ENCODE measurements at places on chromosomes 5 and 9.

- DNase-seq = no peak
Observed at GRCh38 chr9:105828596-105829213, 134.4 kb downstream of the TMEM38B start.

DNA sequence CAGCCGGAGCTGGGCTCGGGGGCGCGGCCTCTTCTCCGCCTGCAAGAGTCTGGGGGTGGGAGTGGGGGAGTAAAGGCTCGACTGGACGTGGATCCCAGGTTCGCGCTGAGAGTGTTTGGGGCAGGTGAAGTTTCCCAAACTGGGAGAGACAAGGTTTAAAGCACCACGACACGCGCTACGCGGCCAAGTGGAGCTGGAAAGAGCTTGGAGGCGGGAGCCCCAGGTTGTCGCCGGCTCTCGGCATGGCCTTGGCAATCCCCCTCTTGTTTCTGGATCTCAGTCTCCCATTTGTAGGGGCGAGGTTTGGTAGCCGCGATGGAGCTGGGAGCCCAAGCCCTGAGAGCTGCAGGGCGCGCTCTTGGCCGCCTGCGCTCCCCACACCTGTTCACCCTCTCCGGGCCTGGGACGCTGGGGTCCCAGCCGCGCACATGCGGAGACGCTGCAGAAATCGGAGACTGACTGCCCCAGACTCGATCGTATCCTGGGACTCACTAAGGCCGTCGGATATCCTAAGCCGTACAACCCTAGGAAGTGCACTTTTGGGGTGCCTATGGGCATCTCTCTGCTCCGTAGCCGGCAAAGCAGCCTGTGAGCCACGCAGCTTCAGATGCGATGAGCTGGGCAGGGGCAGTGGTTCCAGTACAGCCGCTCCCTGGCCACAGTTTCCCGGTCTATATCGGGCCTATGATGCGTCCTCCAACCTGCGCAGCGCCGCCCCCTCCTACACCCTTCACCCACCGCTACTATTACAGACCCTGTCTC is 937 bp downstream of the TMOD1 start:
- no peak for DNase-seq

DNA sequence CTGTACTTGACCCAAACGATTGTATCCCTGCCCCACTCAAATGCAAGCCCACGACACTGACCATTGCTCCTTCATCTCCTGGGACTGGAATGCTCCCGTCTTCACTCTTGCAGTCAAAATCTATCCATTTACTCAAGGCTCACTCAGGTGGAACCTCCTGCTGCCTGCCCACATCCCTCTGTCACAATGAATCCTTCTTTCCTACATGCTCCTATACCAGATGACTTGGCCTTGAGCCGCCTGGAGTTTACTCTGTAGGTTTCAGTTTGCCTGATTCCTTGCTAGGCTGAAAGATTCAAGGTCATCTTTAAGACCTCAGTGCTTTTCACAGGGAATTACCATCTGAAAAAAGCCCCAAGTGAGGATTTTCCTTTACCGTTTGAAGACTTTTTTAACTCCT is 264.1 kb downstream of the GLIS3 start:
- DNase-seq = no peak

DNA sequence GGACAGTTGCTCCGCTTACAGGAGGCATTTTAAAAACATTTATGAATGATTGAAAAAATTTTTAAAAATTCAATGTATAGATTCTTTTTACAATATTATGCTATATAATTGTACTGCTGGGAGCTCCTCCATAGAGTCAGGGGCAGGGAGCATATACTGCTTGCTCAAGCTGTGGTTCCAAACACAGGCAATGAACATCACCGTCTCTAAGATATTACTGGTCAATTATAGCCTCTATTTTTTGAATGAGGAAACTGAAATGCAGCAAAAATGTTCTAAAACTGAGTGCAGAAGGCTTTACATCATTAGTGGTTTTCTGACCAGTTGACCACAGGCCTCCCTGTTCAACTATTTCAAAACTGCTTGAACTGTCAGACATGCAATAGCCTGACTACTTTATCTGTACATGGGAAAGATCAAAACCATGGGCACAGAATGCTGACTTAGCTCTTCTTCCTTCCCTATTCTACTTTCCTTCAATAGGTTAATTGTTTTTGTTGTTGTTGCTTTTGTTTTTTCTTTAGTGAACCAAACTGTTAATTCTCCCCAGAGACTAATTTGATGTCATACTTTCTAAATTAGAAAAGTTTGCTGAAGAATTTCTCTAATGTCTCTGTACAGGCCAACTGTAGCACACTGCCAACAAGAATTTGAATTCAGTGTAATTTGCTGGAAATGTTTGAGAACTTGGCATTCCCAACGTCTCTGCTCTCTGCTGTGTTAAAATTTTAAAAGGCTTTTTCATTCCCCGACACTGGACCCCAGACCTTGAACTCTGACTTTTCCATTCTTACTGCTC is 107.6 kb upstream of the MPDZ start:
- peak; percentile 40 for DNase-seq

GRCh38 chr5:169870211-169870610 is 110.1 kb downstream of the INSYN2B start:
- peak; percentile 9 for DNase-seq

- no peak for DNase-seq
Observed at GRCh38 chr5:159908591-159908940, 7.7 kb upstream of the ADRA1B start.

DNA sequence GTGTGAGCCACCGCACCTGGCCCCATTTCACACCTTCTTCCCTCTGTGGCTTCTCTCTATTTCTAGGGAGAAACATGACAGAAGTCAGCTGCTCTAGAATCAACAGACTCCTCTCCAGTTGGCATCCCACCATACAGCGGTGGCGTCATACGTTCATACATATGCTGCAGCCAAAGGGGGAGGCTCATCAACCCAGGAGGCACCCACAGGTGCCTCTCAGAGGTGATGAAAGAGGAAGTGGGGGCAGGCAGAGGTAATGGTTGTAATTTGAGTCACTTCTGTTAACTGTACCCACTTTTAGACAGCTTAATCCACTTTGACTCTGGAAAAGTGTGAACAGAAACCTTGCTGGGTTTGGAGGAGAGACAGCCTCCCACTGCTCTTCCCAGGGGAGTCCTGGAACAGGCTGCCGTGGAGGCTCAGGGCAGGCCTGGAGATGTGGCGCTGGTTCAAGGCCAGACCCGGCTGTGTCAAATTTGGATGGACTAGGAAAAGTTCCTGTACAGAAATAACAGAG is 47.3 kb upstream of the SUB1 start:
- no peak for DNase-seq

GRCh38 chr5:85602843-85603242 is 1014.9 kb upstream of the COX7C start:
- no peak for DNase-seq

DNA sequence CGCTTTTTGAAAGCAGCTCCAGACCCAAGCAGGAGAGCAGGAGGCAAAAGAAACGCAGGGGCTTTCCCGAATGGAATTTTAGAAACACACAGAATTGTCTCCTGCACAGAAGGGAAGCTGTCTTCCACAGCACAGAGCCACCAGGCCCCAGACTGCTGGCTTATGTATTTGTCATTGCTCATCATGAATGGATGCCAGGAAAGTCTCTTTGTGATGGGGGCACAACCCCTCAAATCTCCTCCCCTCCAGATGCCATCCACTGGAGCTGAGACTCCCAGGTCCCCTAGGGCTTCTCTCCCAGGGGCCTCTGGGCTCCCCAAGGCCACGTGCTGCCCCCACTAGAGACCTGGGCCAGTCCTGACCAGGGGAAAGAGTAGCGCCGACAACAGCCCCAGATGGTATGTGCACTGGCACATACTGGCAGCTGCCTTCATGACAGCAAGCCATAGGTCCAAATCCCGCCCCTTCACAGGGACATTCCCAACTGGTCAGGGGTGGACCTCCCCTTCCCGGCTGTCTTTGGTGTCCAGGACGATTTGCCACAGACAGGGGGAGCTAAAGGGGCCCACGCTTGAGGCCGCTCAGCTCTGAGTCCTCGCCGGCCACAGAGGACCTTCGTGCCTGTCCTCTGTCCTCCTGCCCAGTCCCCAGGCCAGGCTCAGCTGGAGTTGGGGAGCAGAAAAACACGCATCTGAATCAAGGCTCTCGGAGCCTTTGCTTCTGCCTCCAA is 127.8 kb downstream of the KCNIP1 start:
- no peak for DNase-seq

GRCh38 chr9:78026947-78027346 is 4.7 kb downstream of the GNAQ start:
- DNase-seq = no peak

GRCh38 chr5:119439140-119439631 is 13.1 kb upstream of the HSD17B4 start:
- no peak for DNase-seq

GRCh38 chr9:116452634-116453033 is 234.5 kb upstream of the TRIM32 start:
- no peak for DNase-seq

DNA sequence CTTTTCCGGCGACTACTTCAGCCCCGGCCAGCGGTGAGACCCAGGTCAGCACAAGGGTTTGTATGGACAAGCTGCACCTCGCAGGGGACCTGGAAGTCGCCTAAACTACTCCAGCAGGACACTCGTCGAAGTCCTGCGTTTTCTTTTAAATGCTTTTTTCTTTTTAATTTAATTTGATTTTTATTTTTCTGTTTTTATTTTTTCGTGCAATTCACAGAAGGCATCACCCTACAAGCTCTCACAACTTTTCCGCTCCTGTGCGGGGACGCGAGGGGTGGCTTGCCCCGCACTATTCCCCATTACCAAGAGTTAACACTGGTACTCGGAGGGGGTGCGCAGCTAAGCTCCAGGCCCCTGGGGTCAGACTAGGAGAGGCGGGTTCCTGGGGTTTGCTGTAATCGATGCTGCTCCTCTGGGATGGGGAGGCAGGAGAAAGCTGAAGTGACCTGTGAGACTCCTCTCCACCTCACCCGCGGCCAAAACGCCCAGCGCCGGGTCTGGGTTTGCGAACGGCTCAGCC is 1.3 kb downstream of the EDIL3 start:
- DNase-seq = no peak

GRCh38 chr5:156438076-156438475 is 111.1 kb downstream of the SGCD start:
- no peak for DNase-seq

GRCh38 chr9:18824095-18824666 is 208.8 kb downstream of the SAXO1 start:
- peak; percentile 15 for DNase-seq

DNA sequence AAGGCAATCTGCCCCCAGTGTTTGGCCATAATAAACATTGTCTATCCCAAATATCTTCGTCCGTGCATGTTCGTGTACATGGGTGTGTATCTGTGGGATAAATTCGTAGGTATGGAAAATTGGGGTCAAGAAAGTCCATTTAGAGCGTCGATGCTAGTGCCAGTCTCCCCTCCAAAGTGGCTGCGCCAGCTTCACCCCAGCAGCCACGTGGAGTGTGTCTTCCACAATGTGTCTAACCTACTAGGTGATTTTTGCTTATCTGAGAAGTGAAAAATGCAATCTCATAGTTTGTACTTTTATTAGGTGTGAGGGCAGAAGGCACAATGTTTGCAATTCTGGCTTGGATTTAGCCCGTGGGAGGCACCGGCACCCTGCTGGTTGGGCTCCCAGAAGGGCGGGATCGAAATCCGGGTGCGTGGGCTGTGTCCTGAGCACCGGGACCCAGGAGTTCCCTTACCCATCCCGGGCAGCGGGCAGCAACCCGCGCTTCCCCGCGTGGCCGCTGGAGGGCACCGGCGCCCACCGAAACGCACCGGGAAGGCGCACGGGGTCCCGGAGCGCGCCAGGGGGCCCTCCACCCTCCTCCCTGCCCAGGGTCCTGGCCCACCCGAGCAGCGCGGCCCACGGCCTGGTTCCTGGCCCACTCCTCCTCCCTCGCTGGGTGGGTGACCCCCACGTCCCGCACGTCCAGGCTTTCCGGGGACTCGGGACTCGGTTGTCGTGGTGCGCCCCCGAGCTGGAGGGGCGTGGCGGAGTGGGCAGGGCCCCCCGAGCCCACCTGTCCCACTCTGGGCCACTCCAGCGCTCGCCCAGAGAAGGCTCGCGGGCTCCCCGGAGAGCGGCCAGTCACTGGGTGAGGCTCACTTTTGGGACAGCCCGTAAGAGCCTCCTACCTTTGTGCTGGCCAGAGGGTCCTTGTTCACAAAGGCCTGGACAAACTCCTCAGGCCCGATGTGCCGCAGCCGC is 55.4 kb upstream of the RNF130 start:
- no peak for DNase-seq

DNA sequence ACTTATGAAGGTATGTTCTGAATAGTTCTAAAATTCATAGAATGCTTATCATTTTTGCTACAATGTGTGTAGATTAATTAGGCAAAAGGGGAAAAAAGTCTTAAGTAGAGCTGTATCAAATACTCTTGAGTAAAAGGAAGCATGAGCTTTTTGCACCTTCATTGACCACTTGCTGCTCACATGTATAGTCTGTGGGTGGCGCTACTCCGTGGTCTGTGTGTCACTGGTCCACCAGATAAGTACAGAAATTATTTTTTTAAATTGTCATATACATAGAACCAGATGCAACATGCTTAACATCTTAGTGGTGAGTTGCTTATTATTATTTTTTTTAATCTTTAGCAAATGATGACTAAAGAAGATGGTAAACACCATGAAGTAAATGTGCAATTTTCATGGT is 130.2 kb downstream of the MAN2A1 start:
- DNase-seq = no peak

DNA sequence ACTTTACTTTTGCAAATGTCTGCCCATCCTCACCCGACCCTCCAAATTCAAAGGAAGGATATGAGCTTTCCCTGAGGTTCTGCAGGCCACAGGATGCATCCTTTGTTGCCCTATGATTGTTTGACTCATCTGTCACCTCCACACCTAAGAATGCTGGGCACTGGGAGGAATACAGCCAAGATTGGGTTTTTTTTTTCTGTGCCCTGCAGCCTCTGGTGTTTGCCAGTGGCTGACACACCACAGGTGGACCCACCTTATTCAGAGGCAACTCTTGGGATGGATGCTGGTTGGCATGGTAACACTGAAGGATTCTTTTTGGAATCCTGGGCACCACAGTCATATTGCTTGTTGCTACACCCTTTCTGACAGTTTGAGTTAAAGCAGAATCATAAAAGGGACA is 29.7 kb downstream of the C9orf152 start:
- DNase-seq = no peak

DNA sequence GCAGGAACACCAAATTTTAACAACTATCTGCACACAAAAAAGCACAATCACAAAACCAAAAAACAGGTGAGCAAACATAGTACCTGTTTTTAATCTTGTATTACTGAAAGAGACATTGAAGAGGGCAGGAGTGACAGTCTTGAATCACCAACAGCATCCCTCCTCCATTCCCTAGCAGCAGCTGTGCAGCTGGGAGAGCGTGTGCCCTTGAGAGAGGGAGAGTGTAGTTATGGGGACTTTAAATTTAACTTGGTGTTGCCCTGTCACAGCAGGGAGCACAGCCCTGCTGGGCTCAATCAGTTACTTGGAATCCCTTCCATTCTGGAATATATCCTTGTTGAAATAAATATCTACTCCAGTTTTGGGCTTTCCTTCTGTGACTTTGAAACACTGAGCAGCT is 1938.7 kb upstream of the NUDT12 start:
- no peak for DNase-seq

Measured in foreskin fibroblast (primary cell).